ENCODE measurements at places on chromosomes 4 and X. TPM values are rescaled to one million over a fixed set of nuclear protein-coding genes. Genes with fewer than 3 reads are reported as not detected.

Gene SLC6A14
- not detected for total RNA-seq

Gene GAGE1
- not detected for total RNA-seq

Gene TMEM131L
- total RNA-seq: 6.9 TPM

Gene MAGEC3
- total RNA-seq: not detected

Gene ADH1B
- 650 TPM for total RNA-seq

Gene SAGE1
- not detected for total RNA-seq

Gene PAGE2B
- total RNA-seq: not detected

Gene GYG2
- 0.64 TPM for total RNA-seq

DNA sequence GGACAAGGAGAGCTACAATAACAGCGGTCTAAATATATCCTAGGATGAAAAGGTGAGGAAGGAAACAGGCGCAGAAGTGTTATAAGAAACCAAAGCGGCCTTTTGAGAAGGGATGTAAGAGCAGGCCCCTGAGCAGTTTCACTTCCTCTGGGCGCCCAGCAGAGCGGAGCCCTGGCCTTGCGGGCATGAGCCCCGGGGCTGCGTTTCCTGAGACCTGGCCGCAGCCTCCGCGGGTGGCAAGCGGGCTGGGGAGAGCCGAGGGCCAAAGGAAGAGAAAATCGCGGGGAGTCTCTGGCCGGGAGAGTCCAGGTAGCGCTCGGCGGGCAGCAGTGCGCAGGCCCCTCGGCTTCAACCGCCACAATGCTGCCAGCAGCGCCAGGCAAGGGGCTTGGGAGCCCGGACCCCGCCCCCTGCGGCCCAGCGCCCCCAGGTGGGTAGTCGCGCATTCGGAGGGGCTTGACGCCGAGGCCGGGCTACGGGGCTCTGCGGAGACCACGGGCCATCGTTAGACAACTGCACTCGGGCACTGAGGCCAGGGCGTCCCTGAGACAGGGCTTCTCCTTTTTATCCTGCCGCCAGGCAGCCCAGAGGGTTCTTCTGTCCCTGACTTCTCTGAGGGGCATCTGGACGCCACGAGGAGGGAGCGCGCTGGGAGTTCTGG, at the start of gene BANK1:
Gene BANK1 (plus strand): TSS at position 210 of the 661 bp plus-strand sequence. CDS start 151 bp downstream, at position 361.
- H3K4me3 ChIP-seq: peak within 1 kb of the TSS; percentile 62
- no peaks in the 10 kb centered on the region for H3K36me3 ChIP-seq
- DNase-seq: no peak

DNA sequence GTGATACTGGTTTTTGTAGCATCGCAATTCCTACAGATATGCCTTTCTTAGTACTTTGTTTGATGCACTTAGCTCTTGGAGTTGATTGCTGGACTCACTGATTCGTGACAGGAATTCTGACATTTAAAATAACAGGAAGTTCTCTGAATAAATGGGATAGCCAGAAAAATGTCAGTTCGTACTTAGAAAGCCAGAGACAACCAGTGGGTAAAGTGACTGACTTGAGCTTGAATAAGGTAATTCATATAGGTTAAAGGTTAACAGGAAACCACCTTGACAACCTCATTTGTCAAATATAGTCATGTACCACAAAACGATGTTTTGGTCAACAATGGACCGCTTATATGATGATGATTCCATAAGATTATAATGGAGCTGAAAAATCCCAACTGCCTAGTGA, 181.4 kb downstream of the RPA4 start:
- no peak for DNase-seq
- H3K27me3 ChIP-seq: no peaks in the 10 kb centered on the region
- H3K4me3 ChIP-seq: no peak overlapping the region
- no peaks in the 10 kb centered on the region for H3K4me1 ChIP-seq
- H3K27ac ChIP-seq: no peak overlapping the region

DNA sequence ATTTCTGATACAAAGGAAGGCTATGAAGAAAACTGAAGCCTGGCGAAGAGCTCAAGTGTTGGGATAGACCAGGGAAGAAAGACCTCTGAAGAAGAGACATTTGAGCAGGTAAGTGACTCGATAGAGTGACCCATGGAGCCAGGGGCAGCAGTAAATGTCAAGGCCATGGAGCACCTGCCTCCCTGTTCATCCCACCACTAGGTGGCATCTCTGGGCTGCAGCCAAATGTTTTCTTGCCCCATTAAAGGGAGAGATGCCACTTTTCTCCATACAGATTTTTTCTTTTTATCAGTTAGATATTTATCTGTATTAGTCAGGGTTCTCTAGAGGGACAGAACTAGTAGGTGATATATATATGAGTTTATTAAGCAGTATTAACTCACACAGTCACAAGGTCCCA, 4.9 kb upstream of the ZNF81 start:
- H3K4me3 ChIP-seq: no peak overlapping the region
- no peak for DNase-seq
- H3K27me3 ChIP-seq: no peaks in the 10 kb centered on the region
- H3K27ac ChIP-seq: no peak overlapping the region
- H3K36me3 ChIP-seq: no peaks in the 10 kb centered on the region

DNA sequence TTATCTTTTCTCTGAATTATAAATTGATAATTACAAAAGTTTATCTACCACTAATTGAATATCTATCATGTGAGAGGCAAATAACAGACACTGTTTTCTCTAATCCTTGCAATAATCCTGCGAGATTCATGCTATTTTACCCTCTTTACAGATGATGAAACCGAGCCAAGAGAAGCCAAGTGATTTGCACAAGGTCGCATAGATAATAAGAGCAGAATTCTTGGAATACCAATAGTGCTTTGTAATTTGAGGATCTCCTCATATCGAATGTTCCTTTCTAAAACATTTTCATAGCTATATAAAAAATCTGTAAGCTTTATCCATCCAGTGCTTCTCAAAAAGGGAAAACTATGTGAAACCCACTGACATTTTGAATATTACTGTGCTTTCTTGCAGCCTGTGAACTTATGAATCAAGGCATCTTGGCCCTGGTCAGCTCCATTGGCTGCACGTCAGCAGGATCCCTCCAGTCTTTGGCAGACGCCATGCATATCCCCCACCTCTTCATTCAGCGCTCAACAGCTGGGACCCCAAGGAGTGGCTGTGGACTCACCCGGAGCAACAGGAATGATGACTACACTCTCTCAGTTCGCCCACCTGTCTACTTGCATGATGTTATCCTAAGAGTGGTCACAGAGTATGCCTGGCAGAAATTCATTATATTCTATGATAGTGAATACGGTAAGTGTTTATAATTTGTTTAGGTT, 743.8 kb upstream of the ATOH1 start:
- H3K27me3 ChIP-seq: no peaks in the 10 kb centered on the region
- H3K4me1 ChIP-seq: no peaks in the 10 kb centered on the region
- no peaks in the 10 kb centered on the region for H3K36me3 ChIP-seq
- H3K27ac ChIP-seq: no peak overlapping the region
- no peak overlapping the region for H3K4me3 ChIP-seq
- no peak for DNase-seq

- H3K27ac ChIP-seq: no peak overlapping the region
- no peaks in the 10 kb centered on the region for H3K27me3 ChIP-seq
- no peaks in the 10 kb centered on the region for H3K4me1 ChIP-seq
- no peak overlapping the region for H3K4me3 ChIP-seq
Observed at GRCh38 chr4:152684007-152684406, 4.2 kb upstream of the TMEM154 start.

GRCh38 chrX:135315864-135316263, 6.6 kb downstream of the ETDC start:
- H3K27ac ChIP-seq: no peak overlapping the region
- H3K27me3 ChIP-seq: no peaks in the 10 kb centered on the region
- H3K4me1 ChIP-seq: no peaks in the 10 kb centered on the region
- DNase-seq: no peak
- H3K4me3 ChIP-seq: no peak overlapping the region
- H3K36me3 ChIP-seq: no peaks in the 10 kb centered on the region

DNA sequence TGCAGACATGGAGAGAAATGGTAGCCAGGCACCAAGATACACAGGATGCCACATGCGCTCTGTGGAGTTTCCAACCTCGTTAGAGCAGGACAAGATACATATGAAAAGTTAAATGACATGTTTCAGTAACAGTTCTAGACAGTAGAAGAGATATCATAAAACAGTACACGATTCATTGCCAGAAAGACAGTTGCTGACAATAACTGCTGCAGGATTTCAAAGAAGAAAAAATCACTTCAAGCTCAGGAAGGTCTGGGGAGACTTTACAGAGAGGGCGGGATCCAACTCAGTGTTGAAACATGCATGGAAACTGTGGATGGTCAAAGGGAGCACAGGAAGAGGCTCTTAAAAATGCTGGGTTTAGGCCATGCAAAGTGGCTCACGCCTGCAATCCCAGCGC, 31.0 kb downstream of the DCTD start:
- peaks cover 81% of the 10 kb centered on the region for H3K36me3 ChIP-seq
- no peaks in the 10 kb centered on the region for H3K27me3 ChIP-seq
- no peaks in the 10 kb centered on the region for H3K4me1 ChIP-seq
- no peak overlapping the region for H3K27ac ChIP-seq
- no peak for DNase-seq

DNA sequence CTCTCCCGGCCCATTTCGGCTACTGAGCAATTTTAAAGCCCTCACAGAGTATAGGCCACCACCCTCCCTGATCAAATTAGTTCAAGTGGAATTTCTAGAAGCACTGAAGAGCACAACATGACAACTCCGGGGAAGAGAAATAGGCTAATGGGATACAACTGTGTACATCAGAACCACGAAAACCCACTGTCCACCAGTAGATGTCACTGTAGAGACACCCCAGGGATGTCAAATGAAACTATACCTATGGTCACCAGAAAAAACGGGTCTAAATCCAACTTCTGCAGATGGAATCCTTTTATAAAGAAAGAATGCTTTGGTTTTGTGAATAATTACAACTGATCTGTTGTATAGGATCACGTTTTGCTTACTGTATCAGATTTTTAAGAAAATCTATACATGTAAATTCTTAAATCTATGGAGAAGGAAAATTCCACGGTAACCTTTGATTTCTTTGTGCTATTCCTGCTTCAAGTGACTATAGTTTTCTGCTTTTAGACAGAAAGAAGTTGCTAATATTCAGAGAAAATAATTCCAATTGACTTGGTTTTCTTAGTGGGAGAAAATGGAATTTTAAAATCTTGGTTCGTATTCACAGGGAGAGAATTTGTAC, 29.5 kb upstream of the MAP3K15 start:
- no peaks in the 10 kb centered on the region for H3K27me3 ChIP-seq
- H3K4me1 ChIP-seq: no peaks in the 10 kb centered on the region
- no peak overlapping the region for H3K4me3 ChIP-seq
- H3K27ac ChIP-seq: no peak overlapping the region

- H3K4me1 ChIP-seq: no peaks in the 10 kb centered on the region
- no peak overlapping the region for H3K27ac ChIP-seq
- DNase-seq: no peak
- H3K27me3 ChIP-seq: no peaks in the 10 kb centered on the region
- no peak overlapping the region for H3K4me3 ChIP-seq
- H3K36me3 ChIP-seq: no peaks in the 10 kb centered on the region
Observed at GRCh38 chrX:39440799-39441284, 639.6 kb downstream of the MID1IP1 start.

DNA sequence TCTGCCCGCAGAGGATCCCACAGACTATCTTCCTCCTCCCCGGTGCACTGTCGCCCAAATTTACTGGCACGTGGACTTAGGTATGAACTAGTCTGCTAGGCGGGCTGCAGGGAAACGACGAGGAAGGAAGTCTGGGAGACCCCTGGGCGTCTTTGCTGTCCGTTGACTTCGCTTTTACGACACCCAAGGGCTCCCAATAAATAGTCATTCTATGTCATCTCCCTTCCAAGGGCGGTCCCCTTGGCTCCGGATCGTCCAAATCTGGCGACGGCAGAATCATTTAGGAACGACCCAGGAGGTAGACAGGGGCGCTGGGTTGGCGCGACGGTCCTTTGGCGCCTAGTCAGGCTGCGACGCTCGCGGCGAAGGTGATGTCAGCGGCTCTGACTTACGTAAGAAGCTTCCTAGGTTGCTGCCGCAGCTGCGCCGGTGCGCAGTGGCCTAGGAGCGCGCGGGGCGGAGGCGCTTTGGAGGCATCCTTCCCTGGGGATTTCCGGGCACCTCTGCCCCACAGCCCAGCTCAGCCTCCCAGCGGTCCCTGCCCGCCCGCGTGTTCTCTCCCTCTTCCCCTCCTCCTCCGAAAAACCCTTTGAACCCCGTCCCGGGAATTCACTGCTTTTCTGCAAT, 2.2 kb downstream of the NHS start:
- H3K4me1 ChIP-seq: no peaks in the 10 kb centered on the region
- H3K27me3 ChIP-seq: no peaks in the 10 kb centered on the region
- peak; percentile 77 for DNase-seq

DNA sequence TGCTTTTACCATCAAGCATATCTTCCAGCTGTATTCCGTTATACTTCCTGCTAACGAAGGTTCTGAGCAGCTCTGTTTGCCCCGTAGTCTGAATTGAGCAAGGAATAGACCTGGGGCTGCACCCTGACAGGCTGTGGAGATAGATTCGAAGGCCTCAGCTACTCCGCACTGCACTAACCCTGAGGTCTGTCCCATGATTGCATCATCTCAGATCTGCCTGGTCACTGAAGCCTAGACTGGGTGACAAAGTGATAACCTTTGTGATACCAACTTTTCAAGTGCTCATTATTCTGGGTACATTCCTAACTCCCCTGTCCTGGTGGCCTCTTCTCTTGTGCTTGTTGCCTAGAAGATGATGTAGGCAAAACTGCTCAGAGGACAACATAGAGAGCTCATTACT, 29.9 kb upstream of the PGRMC1 start:
- H3K27ac ChIP-seq: no peak overlapping the region
- H3K4me3 ChIP-seq: no peak overlapping the region
- H3K4me1 ChIP-seq: no peaks in the 10 kb centered on the region
- no peak for DNase-seq
- H3K36me3 ChIP-seq: no peaks in the 10 kb centered on the region

DNA sequence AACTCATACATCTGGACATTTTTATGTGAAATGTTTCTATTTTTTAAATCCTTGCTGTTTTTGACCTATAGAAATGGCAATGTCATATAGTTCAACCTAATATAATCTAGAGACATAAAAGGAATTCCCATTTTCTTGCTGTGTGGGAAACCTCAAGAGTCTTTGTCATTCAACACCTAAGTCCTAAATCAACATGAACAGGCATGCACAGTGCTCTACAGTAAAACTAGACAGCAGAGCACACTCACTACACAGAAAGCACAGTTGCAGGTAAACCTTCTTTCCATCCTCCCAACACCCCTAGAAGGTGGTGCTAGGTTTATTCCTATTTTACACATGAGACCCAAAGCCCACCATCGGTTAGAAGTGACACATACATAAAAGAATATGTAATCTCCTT, 79.1 kb upstream of the C1QTNF7 start:
- DNase-seq: no peak
- H3K27me3 ChIP-seq: no peaks in the 10 kb centered on the region
- no peak overlapping the region for H3K27ac ChIP-seq
- H3K4me1 ChIP-seq: peaks cover 24% of the 10 kb centered on the region
- no peaks in the 10 kb centered on the region for H3K36me3 ChIP-seq

All from ascending aorta (tissue), 2 donors.